ENCODE measurements at places on chromosomes 1 and 21. TPM values are rescaled to one million over a fixed set of nuclear protein-coding genes. Genes with fewer than 3 reads are reported as not detected.

GRCh38 chr1:197312163-197312562 is 44.1 kb downstream of the CRB1 start:
- DNase-seq = no peak

- no peak for DNase-seq
These were observed 1.5 kb downstream of the KRTAP21-3 start for GRCh38 chr21:30717105-30717504.

GJA8 gene
- total RNA-seq = not detected

DNA sequence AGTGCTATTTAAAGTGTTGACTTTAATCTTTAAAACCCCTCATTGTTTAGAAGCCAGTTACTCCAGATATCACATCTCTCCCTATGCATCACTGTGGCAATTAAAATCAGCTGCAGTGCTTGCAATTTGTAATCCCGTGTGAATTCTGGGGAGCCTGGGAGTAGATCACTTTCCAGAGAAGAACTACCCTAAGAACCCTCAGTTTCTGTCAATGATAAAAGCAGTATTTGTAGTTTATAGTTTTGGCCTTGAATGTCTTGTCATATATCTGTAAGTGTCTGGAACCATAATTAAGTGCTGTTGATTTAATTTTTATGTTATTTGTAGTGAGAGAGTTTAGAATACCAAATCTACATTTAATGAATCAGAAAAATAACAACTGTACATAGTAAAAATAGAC is 5.5 kb upstream of the SPAG17 start:
- DNase-seq = no peak

DNA sequence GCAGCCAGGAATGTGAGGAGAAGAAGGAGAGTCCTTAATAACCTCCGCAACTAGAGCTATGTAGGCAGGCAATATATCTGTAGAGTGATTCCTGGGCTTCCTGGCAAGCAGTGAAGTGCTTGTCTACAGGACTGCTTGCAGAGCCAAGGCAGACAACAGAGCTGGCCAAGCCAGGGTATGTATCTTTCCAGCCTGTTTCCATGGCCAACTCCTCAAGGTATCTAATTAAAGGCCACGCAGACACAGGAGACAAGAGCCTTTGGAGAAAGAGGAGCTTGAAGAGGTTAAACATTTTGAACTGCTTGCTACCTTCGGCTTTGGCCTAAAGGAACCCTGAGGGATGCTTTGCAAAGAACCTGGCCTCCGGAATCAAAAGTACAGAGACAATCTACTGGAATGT is 137.4 kb downstream of the PIGK start:
- no peak for DNase-seq

GRCh38 chr21:25313829-25314228 is 293.5 kb downstream of the MRPL39 start:
- no peak for DNase-seq

DNA sequence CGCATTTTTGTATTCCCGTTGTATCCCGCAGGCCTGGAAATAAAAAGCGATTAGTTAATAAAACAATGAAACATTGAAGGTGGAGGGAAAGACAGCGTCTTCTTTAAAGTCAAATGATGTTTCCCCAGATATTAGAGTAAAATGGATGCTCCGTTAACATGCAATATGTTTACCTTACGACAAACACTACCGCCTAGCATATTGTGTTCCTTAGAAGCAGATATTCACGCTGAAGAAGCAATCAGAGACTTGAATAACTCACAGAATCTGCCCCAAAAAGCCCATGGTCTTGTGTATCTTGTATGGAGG is 583 bp upstream of the B4GALT3 start:
- no peak for DNase-seq

GRCh38 chr1:91684481-91685196 is 184.0 kb downstream of the CDC7 start:
- DNase-seq = no peak

ESRRG gene
- 5.8 TPM for total RNA-seq
